Osteocyte (in vitro differentiated cells): ENCODE measurements at places on chromosomes 1 and 21. TPM values are rescaled to one million over a fixed set of nuclear protein-coding genes. Genes with fewer than 3 reads are reported as not detected.
A peak's percentile ranks its signal among the peaks of the same experiment; 100 is the strongest.

Gene TAS1R3
- 0.57 and 0.97 TPM in 2 replicates for total RNA-seq

GRCh38 chr1:16617114-16617631 lies 3.8 kb upstream of the NBPF1 start:
- peak; percentile 90 for DNase-seq

DNA sequence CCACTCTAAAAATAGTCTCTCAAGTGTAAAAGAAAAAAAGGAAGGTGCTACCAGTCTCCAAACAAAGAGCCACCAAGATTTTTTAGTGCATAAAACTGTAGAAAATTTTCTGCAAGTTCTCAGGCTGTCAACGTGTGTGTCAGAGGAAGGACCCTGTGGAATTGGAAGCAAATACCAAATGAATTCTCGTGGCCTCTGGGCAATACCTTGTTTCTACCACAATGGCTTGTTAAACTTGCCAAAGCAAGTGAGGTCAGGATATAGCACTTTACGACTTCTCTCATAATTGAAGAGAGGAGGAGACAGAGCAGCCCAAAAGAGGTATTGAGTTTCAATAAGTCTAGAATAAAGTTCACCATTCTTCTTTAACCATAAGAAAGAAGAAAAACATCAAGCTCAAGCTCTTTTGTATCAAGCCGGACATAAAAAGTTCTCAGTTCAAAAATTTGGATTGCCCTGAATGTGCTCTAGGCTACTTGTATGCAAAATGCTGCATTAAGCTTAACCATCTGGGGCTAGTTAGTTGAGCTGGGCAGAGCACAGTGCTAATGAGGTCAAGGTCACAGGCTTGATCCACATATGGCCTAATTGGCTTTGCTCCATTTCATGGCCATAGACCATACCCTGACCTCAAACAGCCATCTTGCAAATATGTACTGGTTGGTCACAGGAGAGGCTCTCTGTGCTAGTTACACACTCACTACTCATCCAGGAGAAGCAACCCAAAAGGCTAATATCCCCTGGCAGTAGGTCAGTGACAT lies 60.5 kb downstream of the TBX15 start:
- DNase-seq = no peak

GRCh38 chr1:89630048-89630447 lies 2.9 kb upstream of the LRRC8C start:
- DNase-seq = no peak

GRCh38 chr1:184210031-184210430 lies 158.5 kb downstream of the TSEN15 start:
- DNase-seq = no peak

GRCh38 chr1:243482141-243483022 lies 226.5 kb downstream of the SDCCAG8 start:
- no peak for DNase-seq

DNA sequence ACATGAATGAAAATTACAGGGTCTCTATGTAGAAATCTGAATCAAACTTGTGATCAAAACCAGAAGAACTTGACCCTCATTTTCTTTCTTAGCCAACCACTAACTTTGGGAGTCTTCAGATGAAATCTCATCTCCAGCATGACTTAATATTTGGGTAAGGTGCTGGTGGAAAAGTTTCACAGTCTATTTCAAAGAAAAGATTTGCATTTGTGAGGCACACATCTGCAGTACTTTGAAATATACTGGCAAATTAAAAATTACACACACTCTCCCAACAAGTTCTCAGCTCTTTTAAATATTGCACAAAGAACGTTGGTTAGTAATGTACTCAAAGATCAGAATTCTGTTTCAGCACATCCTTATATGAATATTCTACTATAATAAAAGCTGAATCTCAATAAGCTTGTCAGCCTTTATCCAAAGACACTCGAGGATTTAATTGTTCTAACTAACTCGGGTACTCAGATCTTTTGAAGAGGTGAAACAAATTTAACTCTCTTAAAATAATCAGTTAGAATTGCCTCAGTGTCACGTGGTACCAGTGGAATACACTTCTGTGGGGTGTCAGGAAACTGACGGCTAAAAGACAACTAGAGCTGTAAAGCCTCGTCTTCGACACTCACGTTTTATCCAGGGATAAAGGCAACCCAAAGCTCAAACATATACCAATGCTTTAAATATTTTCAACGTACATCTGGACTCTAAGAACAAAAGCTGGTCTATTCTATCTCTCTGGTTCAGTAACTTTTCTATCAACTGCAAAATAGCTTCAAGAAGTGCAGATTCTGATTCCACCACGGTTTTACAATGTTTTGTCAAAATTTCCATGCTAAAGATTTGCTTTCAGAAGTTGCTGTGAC lies 19.0 kb downstream of the SAMSN1 start:
- no peak for DNase-seq

GRCh38 chr1:170776252-170776651 lies 112.3 kb downstream of the PRRX1 start:
- no peak for DNase-seq

DNA sequence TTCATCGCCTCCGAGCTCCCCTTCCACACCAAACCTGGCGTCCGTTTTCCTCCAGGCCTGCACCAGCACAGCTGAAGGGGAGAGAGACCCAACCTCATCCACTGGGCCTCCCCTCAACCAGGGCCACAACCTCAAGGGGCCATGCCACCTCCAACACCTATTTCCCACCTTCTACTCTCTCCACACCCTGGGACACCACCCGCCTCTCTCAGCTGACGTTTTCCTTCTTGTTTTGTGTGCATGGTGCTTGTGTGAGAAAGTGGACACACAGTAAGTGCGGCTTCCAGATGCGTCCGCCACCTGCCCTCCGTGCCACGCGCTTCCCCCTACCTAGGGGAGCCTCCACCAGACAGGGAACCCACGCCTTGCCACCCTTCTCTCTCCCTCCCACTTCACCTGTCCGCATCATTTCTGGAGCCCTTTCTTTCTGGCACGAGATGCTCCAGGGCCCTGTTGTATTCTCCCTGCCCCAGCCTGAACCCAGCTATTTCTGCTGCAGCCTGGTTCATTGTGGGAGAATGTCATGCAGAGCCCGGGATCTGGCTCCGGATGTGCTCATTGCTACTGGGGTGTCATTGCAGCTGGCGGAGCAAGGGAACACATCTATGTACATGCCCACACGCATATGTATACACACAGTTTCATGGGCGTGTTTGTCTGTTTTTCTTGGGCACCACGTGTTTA lies 1.3 kb upstream of the GNB1 start:
- DNase-seq = no peak

GRCh38 chr1:56249234-56249633 lies 330.1 kb downstream of the PLPP3 start:
- no peak for DNase-seq

GRCh38 chr1:227958617-227959324 lies 11.0 kb upstream of the WNT9A start:
- DNase-seq = no peak

GRCh38 chr1:22760455-22760854 lies 49.8 kb downstream of the EPHB2 start:
- DNase-seq = no peak

DNA sequence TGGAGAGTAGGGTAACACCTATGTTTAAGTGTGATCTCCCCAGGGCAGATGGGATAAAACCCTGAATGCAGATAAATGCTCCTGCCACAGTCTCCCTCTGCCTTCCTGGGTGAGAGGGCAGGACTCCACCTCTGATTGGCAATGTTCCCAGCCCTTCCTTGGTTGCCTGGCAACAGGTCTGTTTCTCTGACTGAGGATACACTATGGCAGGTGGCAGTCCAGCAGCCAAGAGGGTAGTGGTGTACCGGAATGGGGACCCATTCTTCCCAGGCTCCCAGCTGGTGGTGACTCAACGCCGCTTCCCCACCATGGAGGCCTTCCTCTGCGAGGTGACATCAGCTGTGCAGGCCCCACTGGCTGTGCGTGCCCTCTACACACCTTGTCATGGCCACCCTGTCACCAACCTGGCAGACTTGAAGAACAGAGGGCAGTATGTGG lies at the start of gene DCDC2B:
Gene DCDC2B, plus strand, starts transcription at position 199 of the 438 bp plus-strand sequence. Its CDS starts 5 bp downstream, at position 204.
- DNase-seq = no peak

Gene ZNF593
- 26.8 and 28.6 TPM in 2 replicates for total RNA-seq

GRCh38 chr1:101317590-101317989 lies 80.8 kb downstream of the S1PR1 start:
- no peak for DNase-seq

- DNase-seq = no peak
Observed at GRCh38 chr1:106926803-106927582, 129.5 kb upstream of the PRMT6 start.

GRCh38 chr1:226624526-226624925 lies 76.0 kb downstream of the STUM start:
- no peak for DNase-seq

GRCh38 chr1:184622136-184622823 lies 132.4 kb downstream of the EDEM3 start:
- peak; percentile 86 for DNase-seq

GRCh38 chr1:109978761-109979488 lies 5.6 kb upstream of the AHCYL1 start:
- DNase-seq = no peak

Gene TMEM222
- 46.5 and 47.1 TPM in 2 replicates for total RNA-seq

- no peak for DNase-seq
Observed at GRCh38 chr1:206142011-206142410, 24.8 kb upstream of the AVPR1B start.

- DNase-seq = no peak
Observed at GRCh38 chr1:162206749-162207635, 137.5 kb downstream of the NOS1AP start.

- no peak for DNase-seq
Observed at GRCh38 chr1:160061369-160062229, 8.4 kb downstream of the KCNJ10 start.

Gene ZBED6
- total RNA-seq = 43.4 and 44.4 TPM in 2 replicates

DNA sequence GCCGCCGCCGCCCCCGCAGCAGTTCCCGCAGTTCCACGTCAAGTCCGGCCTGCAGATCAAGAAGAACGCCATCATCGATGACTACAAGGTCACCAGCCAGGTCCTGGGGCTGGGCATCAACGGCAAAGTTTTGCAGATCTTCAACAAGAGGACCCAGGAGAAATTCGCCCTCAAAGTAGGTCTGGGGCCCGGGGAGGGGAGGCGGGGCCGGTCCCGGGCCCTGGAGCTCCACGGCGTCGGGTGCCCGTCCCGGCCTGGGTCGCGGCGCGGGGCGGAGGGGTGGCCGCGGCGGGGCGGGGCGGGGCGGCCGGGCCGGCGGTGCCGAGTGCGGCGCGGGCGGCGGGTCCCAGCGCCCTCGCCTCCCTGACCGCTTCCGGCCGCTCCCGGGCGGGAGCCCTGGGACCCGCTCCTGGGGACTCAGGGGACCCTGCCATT lies 646 bp downstream of the MAPKAPK2 start:
- no peak for DNase-seq

- DNase-seq = no peak
Observed at GRCh38 chr21:38982096-38982495, 176.4 kb downstream of the ETS2 start.

Gene FCER1A
- total RNA-seq = not detected in 2 replicates

DNA sequence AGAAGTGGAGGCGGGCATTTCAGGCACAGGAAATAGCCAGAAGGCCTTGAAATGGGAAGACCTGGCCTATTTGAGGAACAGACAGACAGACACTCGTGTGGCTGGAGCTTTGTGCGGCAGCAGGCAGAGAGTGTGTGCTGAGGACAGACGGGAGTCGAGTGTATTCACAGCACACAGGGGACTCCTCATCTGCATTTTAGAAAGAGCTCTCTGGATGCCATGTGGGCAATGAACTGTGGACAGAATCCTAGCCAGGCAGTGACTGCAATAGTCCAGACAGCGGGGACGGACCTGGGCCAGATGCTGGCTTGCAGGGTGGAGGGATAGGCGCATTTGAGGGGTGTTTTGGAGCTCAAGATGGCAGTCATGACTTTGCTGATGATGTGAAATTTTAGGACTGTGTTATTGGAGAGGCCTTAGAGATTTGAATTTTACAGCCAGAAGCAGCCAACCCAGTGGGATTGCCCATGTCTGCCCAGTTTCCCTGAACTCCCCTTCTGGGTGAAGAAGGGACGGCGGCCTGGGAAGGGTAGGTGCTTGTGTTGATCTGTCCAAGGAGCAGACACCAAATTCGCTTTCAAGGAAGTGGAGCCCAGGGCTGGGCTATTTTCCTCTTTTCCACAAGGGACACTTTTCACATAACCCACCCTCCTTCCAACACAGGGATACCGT lies 43.7 kb downstream of the CHAF1B start:
- no peak for DNase-seq

Gene KPRP
- total RNA-seq = not detected in 2 replicates

Gene CCDC27
- not detected in 2 replicates for total RNA-seq

DNA sequence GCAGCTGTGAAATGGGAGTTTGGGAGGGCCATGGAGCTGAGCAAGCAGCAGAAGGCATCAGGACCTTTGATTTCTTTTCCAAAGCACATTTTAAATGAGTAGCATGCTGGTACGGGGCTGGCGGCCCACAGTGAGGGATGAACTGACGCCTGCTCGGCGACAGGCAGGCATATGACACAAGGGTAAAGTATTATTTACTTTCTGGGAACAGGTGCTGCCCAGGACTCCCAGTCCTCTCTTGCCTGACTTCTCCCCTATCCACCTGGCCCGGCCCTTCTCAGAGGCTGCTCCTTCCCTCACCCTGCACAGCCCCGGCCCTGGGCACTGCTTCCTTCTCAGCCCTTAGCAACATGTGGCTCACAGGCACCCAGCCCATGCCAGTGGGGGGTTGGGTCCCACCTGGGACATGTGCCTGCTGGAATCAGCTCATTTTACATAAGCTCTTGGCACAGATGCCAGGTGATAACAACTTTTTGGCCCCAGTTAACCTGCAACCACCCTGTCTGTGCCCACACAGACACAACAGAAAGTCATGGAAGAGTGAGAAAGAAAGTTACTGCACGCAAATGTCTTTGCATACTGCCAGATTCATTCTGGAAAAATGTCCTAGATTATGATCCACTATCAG lies 112.3 kb upstream of the GADD45A start:
- no peak for DNase-seq

DNA sequence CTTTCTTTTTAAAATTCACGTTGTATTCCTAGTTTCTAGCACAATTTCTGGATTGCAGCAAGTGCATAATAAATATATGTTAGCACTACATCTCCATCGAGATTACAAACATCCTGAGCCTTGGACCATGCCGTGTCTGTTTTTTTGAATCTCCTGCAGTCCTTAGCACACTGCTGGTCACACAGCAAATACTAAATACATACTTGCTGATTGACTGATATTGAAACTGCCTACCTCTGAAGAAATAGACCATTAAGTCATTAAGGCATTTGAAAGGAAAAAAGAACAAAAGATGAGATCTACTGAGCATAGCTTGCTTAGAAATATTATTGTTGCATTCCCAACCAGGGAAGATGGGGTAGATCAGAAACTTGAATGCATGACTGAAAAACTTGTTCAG lies 369.1 kb downstream of the PTBP2 start:
- no peak for DNase-seq

- DNase-seq = no peak
Observed at GRCh38 chr1:19043579-19044443, 87.3 kb upstream of the IFFO2 start.

Gene S100A7A
- total RNA-seq = not detected in 2 replicates
